NCI-H2171 treated with DMSO at 0.1 percent for 48 hours (cell line): ENCODE measurements at places on chromosomes 3 and 15.

DNA sequence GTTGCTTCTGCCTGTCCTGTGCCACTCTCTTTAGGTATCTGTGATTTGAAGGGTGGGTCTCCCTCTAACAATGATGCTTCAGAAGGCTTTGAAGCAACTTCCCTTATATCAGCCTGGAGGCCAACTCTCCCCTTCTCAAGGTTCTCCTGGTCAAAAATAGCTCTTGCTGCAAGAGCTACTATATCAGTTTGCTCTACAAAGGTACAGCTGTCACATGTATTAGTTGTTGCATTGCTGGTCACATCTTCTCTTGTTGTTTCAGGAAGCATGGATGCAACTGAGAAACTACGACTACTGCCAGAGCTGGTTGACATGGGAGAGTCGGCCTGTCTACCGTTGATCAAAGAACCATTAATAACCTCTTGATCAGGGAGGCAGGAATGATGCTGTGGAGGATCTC is 38.3 kb downstream of the USF3 start:
- DNase-seq = no peak

- DNase-seq = peak; percentile 89
These were observed at the start of gene CNOT10 for GRCh38 chr3:32684800-32685542. Gene CNOT10 (plus strand): TSS chr3:32685188. CDS start chr3:32685461, 273 bp downstream.

DNA sequence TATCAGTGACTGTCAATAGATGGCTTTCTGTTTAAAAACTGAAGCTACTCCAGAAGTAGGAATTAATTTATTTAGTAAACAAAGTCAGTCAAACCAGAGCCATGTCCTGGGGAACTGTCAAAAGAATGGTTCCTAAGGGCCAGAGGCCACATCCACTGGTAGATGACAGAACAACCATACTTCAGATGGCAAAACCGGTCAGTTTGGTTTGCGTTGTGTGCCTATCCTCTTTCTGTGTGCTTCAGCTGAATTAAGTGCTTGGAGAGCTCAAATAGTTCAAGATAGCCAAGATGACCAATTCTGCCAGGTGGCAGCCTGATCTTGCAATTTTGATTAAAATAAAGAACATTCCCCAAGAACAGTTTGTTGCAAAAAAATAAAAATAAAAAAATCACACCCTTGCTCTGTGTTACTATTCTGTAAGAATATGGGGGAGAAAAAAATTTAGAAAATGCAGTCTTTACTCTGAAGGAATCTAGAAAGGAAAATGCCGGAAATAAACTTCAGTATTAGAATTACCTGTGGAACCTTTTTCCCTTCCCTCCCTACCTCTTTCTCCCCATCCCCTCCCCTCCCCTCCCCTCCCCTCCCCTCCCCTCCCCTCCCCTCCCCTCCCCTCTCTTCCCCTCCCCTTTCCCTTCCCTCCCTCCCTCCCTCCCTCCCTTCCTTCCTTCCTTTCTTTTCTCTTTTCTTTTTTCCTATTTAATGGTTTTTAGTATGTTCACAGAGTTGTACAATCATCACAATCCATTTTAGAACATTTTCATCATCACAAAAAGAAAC is 2.5 kb downstream of the MAP3K13 start:
- DNase-seq = no peak

DNA sequence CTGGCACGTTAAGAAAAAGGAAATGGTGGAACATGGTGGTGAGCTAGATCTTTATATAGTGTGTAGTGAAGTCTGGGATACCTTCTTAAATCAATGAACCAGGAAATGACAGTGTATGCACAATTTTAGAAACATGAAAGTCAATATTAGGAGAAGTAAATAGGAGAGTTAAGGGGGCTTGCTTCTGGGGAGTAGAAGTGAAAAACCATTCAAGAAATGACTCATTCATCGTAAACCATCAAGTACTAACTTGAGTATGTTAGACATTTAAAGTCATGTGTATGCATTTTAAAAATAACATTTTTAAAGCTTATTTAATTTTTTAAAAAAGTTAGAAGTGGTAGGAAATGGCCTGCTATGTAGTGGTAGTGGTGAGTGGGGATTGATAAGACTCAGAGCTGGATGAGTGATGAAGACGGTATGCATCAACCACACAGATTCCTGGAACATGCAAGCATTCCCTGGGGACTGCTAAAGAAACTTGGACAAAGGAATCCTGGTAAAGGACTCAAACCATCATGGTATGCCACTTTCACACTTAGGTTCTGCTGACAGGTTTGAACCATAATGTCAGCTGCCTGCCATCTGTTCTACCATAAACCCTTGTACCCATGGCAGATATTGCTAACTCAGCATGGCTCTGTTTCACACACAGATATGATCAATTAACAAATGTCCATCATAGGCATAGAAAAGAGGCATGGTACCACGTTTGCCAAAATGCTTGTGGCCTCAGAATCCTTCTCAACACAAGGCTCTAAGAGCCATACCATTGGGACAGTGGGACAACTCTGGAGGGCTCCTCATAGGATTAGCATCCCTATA is 28.9 kb upstream of the MITF start:
- no peak for DNase-seq

- DNase-seq = no peak
These were observed 213.7 kb upstream of the NR2E3 start for GRCh38 chr15:71596672-71597071.

GRCh38 chr3:59482684-59483083 is 432.9 kb upstream of the CFAP20DC start:
- no peak for DNase-seq

DNA sequence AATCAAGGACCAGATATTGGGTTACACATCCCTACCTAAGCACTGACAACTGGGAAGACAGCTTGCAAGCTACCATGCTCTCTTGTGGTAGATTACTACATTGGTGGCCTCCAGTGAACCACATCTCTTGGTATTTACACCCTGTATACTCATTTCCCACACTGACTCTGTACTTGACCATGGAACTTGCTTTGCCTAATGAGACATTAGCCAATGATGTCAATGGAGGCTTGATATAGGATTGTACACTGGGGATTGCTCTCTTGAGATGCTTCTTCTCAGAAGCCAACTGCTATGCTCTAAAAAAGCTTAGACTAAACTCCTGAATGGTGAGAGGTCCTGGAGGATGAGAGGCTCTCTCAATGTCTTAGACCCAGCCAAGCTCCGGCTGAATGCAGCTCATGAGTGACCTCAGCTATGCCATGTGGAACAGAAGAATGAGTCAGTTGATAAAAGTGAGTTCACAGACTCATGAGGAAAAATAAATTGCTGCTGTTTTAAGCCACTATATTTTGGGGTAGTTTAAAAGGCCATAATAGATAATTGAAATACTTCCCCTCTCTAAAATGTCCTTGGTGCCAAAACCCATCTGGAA is 61.5 kb upstream of the GALNT15 start:
- no peak for DNase-seq

- no peak for DNase-seq
These were observed 306.1 kb upstream of the COL8A1 start for GRCh38 chr3:99332276-99332675.

- DNase-seq = no peak
These were observed 51.8 kb upstream of the TPRG1 start for GRCh38 chr3:189119950-189120349.

DNA sequence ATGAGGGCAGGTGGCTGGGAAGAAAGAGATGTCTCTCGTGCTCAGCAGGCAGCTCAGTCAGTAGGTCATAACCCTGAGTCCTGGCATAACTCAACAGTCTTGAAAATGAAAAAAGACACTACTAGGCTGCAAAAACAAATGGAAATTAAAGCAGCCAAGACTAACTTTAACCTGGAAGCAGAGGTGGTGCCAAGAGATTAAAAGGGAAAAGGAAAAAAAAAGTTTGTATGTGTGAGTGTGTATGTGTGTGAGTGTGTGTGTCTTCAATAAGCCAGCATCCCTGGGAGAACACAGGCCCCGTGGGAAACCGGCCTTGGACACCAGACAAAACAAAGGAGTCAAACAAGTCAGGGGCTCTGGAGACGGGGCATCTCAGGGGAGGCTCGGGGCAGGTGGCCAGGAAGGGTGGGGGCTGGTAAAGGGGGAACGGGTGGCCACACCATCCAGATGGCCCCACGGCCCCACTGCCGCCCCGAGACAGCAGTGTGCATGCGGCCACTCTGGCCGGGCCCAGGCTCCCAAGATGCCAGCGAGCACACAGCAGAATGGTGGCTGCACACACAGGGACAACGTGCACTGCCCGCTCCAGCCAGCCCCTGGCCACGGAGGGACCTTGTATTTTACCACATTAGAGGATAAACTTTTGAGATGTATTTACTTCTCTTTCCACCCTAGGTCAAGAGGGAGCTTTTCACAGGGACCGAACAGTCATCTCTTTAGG is 23.8 kb downstream of the CYFIP1 start:
- no peak for DNase-seq

DNA sequence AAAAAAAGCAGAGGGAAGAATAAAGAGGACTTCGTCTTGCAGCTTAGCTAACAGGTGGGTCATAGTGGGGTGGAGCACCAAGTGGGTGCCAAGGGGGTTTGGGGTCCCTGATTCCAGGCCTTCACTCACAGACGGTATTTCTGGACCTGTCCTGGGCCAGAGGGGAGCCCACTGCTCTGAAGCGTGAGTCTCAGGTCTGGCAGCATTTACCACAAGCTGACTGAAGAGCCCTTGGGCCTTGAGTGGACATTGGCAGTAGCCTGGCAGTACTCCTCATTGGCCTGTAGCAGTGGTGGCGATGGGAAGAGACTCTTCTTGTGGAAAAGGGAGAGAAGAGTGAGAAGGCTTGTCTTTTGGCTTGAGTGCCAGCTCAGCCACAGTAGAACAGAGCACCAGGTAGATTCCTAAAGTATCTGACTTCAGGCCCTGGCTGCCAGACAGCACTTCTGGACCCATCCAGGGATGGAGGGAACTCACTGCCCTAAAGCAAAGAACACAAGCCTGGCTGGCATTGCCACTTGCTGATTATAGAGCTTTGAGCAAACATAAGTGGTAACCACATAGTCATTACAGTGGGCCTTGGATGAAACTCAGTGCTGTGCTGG is 72.9 kb downstream of the GLDN start:
- no peak for DNase-seq

DNA sequence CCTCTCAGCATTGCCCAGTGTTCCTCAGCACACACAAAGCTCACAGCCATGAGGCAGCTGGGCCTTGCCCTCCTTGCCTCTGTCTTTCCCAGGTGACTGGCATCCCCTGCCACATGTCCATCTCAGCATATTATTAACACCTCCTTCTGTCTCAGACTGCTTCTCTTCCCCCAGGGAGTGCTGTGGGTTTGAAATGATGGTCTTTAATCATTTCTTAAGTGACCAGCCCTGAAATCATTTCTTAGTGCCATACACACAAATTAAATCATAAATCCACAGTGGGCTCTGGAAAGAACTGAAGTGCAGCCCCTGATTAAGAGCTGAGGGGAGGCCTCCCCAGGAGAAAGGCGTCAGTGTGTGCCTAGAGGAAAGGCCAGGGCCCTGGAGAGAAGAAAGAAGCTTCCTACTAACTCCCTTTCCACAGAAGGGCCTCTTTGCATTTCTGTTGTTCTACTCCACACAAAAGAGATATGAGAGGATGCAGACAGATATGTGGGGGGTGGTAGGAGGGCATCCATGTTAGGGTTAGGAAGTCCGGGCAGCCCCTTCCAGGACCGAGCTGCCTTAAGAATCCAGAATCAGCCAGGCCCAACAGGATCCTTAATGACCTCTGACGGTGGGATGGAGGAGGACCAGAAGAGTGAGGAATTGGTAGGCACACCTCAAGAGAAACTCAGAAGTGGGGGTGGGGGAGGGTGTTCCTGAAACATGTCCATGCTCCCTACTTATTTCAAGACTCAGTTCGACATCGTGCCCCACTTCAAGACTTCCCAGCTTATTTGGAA is 290.8 kb downstream of the EPHB1 start:
- DNase-seq = no peak

- DNase-seq = no peak
These were observed 12.4 kb downstream of the USP4 start for GRCh38 chr3:49327485-49327884.

- DNase-seq = no peak
These were observed 82.1 kb downstream of the IL5RA start for GRCh38 chr3:3027976-3028567.

DNA sequence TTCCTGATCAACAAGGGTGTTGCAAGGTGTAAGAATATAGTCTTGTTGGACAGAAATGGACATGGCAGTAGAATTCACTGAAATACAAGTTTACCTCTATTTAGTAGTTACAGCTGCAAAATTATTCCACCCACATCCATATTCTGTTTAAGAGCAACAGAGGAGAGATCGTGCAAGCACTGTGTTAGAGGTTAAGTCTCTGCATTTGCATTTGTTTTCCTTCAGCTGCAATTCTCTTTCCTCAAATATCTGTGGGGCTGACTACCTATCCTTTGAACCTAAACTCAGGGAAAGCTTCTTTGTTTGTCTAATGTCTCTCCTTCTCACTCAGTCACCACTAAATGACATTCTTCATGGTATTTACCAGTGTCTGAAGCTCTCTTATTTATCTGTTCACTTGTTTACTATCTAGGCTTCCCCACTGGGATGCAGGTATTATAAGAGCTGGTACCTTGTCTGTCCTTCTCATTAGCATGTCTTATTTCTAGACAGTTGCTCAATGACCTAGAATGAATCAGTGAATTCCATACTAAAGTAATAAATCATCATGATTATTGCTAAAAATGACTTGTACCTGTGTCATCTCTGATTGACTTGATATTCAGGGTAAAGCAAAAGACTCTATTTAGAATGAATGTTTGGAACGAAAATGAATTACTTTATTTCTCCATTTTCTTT is 175.3 kb upstream of the FEZF2 start:
- no peak for DNase-seq

GRCh38 chr15:44381236-44381635 is 46.2 kb upstream of the CTDSPL2 start:
- no peak for DNase-seq

DNA sequence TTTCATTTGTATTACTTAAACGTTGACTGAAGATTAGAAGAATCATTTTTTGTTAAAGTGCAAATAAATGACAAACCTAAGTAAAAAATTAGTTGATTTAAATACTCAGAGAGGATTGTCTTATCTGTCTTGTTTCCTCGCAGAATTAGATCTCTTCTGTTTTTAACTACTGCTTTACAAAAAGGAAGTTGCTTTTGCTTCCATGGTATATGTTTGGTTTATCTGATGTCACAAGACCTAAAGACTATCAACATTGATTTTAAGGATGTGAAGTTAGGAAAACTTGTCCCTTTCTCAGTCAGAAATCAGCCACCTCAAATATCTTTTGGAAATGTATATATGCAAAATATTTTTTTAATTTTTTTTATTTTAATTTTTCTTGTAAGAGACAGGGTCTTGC is 28.7 kb downstream of the GPR171 start:
- no peak for DNase-seq

- no peak for DNase-seq
These were observed 315.1 kb upstream of the TBC1D5 start for GRCh38 chr3:18057471-18058091.

GRCh38 chr3:53531749-53532148 is 37.3 kb downstream of the CACNA1D start:
- DNase-seq = peak; percentile 45

GRCh38 chr3:183434992-183435391 is 6.6 kb upstream of the MCF2L2 start:
- no peak for DNase-seq

- DNase-seq = no peak
These were observed 85.9 kb upstream of the CSPG5 start for GRCh38 chr3:47664519-47664918.

- DNase-seq = no peak
These were observed 10.1 kb downstream of the CEP63 start for GRCh38 chr3:134495980-134496379.
